Right atrium auricular region (tissue), 2 donors: ENCODE measurements at places on chromosomes 2 and 18.
A peak's percentile ranks its signal among the peaks of the same experiment; 100 is the strongest.

DNA sequence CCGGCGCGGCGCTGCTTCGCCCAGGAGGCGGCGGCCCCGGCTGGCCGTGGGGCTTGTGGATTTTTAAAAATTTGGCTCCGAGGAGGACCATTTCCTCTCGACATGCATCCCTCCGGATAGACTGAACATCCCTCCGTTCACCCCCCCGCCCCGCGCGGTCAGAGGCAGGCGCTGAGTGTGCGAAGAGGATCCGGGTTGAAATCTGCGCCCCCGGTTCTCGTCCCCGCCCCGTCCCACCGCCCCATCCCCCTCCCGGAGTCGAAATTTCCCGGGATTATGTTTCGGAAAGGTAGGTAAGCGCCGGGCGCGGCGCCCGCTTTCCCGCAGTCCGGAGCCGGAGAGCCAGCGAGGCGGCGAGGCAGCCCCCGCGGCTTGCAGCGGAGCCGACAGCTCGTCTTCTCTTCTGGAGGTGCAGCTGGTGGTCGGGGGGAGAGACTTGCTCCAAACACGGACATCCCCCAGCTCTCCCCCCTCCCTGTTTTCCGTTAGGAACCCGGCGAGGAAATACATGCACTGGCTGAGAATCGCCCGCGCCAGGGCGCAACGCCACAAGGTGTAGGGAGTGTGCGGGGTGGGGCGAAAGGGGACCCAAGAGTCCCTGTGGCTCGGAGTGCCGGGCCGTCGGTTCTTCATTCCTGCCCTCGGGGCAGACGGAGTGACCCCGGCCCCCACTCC, at the start of gene PRKCE:
Gene PRKCE (plus strand): TSS at position 261 of the 675 bp plus-strand sequence.
- DNase-seq, result peak; percentile 67

DNA sequence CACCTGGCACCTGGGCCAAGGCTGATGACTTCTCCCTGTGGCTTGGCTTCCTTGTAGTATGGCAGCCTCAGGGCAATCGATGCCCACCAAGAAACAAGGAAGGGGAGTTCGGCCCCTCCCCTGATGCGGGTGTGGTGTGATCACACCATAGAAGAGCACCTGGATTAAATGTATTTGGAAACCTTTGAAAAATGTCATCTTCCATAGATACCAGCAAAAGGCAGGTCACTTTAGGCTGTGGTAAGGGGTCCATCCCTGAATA, 198.2 kb downstream of the CYP26B1 start:
- no peak for DNase-seq

GRCh38 chr2:133526530-133527300, 41.5 kb downstream of the NCKAP5 start:
- no peak for DNase-seq

- no peak for DNase-seq
Measured at GRCh38 chr18:57081899-57082298, 65.0 kb upstream of the BOD1L2 start.

DNA sequence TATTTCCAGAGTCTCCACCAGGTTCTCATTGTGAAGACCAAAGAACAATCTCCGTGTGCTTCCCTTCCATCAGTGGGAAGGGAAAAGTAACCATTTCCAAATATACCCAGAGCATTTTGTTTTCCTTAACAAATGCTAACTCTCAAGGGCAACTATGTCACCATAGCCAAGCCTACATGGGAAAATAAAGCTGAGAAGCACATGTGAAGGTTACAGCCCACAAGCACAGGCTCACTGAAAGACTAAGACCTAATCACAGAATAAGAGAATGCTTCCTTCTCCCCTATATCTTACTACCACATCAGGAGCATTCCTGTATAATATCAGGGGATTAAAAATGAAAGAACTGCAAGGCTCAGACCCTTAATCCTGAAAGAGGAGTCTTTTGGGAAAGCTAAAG, 28.2 kb downstream of the SP9 start:
- DNase-seq, result no peak

DNA sequence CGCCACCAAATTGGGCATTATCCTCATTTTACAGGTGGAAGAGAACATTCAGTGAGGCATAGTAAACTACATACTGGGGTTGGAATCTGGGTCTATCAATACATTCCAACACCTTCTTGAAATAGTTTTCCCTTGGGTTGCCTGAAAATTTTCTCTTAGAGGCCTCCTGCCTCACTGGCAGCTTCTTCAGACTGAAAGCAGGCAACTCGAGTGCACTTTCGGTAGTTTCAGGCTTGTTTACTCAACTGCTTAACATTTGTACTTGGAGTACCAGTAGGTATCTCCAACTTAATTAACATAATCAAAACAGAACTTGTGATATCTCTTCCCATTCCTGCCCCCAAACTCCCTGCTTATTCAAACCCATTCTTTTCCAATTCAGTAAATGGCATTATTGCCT, 36.2 kb upstream of the C2orf74 start:
- no peak for DNase-seq

GRCh38 chr2:152005607-152006006, 93.2 kb downstream of the CACNB4 start:
- no peak for DNase-seq

GRCh38 chr2:208479342-208479741, 72.8 kb downstream of the PTH2R start:
- no peak for DNase-seq

DNA sequence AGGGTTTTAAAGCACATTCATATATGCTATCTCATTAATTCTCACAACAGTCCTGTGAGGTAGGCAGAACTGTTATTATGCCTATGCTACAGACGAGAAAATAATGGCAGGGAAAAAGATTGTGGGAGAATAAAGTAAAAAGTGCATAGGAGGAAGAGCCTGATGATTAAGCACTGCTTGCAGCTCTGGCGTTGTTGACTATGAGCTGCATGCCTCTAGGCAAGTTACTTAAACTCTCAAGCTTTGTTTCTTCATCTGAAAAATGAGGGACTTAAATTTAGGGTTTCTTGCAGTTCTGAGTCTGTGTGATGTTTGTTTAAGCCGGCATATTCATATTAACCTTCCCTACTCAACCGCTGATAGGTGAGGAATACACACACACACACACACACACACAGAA, 51.6 kb upstream of the RAPH1 start:
- no peak for DNase-seq

DNA sequence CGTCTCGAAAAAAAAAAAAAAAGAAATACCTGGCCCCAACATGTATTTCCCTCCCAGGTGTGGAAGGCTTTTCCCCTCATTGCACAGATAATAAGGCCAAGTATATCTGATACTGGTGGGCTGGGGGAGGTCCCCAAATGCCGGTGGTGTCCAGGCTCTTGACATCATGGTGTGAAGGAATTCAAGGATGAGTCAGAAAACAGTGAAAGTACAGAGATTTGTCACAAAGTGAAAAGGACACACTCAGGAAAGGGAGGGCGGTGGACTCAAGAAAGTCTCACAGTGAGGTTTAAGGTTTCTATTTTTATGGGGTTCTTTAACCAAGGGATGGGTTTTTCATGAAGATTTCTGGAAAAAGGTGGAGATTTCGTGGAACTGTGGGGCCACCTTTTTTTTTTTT, 37.8 kb upstream of the FZD5 start:
- no peak for DNase-seq

GRCh38 chr2:178267660-178268059, 73.3 kb downstream of the OSBPL6 start:
- no peak for DNase-seq

- peak; percentile 18 for DNase-seq
Measured at GRCh38 chr2:70751881-70752280, 16.1 kb downstream of the ADD2 start.

- DNase-seq, result no peak
Measured at GRCh38 chr2:128306081-128306930, 12.4 kb downstream of the HS6ST1 start.

DNA sequence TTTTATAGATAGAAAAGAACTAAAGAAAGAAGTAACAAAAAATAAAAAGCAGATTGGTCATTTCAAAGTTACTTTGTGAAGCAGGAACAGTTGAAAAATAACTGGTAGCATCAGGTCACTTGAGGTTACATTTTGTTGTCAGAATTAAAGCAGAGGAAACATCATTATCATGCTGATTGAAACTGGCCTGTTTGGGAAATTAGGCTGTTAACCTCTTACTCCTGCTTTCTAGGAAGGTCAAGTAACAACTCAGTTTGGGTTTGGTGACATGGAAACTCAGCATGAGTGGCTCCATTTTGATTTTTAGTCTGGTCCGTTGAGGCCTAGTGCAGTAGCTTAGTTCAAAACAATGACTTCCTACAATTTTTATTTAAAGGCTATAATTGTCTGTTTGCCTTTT, 1383.5 kb downstream of the DPP10 start:
- DNase-seq, result no peak

DNA sequence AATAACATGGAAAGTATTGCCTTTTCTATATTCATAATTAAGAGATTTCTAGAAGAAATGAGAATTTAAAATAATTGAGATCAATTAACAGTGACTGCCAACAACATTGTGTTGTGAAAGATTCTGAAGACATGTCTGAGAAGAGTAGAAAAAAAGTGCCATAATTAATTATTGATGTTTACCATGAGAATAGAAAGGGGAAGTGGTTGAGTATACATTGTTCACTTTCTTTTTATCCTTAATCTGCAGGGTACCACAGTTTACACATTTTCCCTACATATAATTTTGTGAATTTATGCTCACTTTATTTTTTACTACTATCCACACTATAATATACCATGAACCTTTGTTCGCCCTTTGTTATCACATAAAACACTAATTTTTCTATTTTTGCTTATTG, 47.1 kb upstream of the UBE2E3 start:
- no peak for DNase-seq

GRCh38 chr2:219916281-219916680, 288.9 kb downstream of the SLC4A3 start:
- DNase-seq, result no peak

DNA sequence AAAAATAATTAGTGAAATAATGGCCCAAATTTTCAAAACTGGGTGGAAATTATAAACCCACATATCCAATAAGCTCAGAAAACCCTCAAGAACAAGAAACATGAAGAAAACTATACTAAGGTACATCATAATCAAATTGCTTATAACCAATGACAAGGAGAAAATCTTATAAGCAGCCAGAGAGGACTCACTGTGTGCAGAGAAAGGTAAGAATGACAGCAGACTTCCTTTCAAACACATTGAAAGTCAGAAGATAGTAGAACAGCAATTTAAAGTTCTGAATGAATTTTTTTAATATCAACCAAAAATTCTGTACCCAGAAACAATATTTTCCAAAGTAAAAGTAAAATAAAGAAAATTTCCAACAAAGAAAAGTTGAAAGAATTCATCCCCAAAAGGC, 197.7 kb upstream of the RAB12 start:
- DNase-seq, result no peak

- no peak for DNase-seq
Measured at GRCh38 chr2:238123991-238124470, 14.4 kb upstream of the KLHL30 start.

GRCh38 chr18:48629730-48630324, 91.0 kb downstream of the CTIF start:
- no peak for DNase-seq

DNA sequence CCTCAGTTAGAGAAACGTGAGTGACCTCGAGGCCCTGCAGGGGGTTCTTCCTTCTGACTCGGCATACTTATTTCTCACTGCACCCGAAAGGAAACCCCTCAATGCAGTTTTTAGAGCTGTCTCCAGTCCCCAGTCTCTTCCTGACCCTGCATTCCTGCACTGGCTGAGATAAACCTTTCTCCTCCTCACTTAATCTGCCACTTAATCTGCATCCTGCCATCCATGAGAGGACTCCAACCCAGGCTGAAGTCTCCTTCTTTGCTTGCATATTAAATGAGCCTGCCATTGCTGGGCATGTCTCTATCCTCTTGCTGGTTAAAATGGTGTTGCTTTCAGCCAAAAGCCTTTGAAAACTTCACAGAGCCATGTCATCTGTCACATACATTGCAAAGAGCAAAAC, 125.6 kb upstream of the GATA6 start:
- no peak for DNase-seq

GRCh38 chr2:151060287-151060686, 201.4 kb downstream of the RBM43 start:
- no peak for DNase-seq

- no peak for DNase-seq
Measured at GRCh38 chr2:168574856-168575630, 119.0 kb downstream of the CERS6 start.

- DNase-seq, result no peak
Measured at GRCh38 chr2:159187106-159187505, 99.4 kb downstream of the WDSUB1 start.

DNA sequence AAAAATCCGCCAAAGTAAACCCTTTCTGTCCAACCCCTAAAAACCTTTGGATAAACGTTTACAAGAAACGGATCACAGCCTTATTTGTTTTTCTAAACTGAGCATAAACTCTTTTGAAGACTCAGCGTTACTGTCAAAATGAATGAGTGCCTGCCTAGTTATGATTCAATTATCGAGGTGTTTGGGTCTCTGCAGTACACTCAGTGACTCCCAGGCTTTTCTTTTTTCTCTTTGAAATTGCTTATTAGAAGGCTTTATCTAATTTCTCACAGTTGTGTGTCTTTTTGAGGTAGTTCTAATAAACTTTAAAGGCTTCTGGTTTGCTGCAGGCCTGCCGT, 663 bp downstream of the RHBDD1 start:
- no peak for DNase-seq

DNA sequence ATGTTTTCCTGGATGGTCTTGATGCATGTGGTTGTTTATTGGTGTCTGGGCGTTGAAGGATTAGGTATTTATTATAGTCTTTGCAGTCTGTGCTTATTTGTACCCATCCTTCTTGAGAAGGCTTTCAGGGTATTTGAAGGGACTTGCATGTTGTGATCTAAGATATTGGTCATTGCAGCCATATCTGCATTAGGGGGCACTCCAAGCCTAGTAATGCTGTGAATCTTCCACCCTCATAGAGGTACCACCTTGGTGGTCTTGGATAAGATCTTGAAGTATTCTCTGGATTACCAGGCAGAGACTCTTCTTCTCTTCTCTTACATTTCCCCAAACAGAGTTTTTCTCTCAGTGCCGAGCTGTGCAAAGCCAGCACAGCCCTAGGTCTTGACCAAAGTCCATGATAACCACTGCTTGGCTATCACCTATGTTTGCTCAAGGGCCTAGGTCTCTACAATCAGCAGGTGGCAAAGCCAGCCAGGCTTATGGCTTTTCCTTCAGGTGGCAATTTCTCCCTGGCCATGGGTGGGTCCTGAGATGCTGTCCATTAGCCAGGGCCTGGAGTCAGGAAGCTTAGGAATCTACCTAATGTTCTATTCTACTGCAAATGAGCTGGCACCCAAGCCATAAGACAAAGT, 15.4 kb upstream of the PPP1R1C start:
- no peak for DNase-seq

DNA sequence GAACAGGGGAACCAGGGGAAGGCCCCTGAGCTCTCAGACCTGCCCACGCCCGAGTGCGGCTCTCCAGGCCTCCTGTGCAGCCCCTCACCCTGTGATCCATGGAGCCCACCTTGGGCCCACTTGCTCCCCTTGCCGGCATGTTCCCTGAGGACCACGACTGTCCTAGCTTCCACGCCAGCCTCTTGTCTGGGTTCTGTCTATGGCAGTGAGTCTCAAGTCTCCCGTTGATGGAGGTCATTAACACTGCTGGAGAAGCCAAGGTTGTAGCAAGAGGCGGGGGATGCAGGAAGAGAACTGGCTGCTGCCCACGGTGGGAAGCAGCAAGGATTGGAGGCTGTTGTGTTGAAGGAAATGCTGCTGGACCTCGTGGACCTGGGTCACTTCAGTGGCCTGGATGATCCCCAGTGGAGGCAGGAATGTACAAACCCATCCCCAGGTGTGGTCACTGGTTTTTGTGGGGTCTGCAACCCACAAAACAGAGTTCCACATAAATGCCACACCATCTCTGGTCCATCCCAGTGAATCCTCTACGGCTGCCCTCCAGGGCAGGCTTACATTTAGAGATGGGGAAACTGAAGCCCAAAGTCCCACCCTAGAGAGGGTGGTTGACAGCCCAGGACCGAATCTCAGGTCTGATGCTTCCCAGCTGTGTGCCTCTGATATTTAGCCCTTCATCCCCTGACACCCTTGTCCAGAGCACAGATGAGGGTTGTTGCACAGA, 150.3 kb downstream of the NDUFA10 start:
- peak; percentile 7 for DNase-seq
